Amygdala (tissue), 56 donors: ENCODE measurements at places on chromosomes 1 and 21.

- DNase-seq, result no peak
Measured at GRCh38 chr1:98924977-98925376, 79.7 kb downstream of the PLPPR5 start.

DNA sequence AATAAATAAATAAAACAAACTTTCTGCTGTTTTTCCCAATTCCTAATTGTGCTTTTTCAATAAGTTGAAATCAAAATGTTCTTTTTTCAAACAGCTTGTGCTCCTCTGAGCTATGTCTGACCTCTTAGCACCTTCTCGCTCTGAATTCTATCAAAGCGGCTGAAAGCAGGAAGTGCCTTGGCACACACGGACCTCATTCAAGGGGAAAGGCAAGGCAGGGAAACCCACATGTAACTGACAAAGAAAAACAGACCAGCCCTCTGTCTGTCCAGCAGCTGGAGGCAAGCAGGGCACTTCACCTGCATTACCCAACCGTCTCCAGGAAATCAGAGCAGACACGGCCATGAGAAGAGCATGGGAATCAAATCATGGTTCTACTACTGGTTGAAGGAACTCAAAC lies 56.7 kb downstream of the PLPP3 start:
- DNase-seq, result no peak

DNA sequence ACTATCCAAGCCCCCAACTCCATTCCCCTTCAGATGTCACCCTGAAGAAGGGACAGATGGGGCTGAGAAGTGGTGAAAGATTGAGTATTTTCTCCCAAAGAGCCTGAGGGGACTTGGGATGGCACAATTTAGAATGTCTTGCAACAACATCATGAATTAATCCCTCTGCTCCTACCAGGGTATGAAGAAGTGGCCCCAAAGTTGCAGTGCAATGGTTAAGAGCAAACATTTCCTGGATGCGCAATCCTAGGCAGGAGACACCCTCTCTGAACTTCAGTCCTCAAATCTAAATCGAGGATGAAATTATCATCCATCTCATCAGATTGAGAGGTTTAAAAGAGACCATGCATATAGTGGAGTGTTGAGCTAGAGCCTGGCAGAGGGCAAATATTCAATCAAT lies 28.6 kb upstream of the CITED4 start:
- DNase-seq, result no peak

- no peak for DNase-seq
Measured at GRCh38 chr1:17191990-17192242, 13.0 kb upstream of the PADI1 start.

- DNase-seq, result no peak
Measured at GRCh38 chr1:31723828-31724359, 20.1 kb upstream of the COL16A1 start.

DNA sequence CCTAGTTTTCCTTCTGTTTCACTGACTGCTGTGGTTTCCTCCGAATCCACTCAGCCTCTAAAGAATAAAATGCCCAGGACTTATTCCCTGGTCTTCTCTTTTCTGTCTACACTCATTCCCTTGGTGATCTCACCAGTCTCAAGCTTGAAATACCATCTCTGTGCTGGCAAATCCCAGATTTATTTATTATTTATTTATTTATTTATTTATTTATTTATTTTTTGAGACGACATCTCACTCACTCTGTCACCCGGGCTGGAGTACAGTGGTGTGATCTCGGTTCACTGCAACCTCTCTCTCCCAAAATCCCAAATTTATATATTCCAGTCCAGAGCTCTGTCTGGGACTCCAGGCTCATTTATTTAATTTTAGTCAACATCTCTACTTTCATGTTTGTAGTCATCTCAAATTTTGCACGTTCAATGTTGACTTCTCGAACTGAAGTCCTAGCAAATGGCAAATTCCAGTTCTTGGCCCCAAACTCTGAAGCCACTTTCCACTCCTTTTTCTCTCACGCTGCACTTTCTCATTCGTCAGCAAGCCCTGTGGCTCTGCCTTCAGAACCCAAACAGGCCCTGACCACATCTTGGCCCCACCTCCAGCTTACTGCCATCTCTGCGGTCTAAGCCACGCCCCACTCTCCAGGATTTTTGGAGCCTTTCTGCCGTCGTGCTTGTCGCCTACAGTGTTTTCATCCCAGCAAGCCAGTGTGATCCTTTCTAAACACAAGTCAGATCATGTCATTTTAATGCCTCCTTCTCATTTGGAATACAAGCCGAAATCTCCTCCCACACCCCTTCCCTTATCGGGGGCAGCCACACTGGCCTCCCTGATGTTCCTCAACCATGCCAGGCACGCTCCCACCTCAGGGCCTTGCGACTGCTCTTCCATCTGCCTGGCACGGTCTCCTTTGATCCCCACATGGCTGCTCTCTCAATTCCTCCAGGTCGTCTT lies 14.2 kb upstream of the TENT5B start:
- DNase-seq, result no peak

DNA sequence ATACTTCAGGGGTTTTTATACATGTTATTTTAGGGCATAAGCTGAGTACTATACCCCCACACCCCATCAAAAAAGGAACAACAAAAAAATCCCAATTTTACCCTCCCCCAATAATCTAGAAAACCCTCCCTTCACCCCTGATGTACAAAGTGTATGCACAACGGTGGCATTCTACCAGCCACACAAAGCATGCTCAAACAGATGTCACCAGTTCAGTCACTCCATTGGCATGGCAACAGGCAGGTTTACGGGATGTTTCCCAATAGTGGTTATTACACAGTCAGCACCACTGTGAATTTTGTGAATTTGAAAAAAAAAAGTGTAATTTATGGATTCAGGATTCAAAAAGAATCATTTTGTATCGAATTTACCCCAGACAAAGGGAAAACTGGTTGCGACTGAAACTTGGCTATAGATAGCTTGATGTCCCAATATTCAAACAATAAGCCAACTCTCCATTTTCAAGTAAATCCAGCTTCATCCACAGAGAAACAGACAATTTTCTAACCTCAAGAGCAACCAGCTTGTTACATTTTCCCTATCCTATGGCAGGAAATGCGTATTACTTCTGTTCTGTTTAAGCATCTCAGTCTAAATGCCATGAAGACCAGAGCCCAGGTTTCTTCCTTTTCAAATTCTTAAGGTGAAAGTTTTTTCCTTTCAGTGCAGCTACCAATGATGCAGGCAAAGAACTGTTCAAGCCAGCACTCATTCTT lies 34.0 kb upstream of the SLC45A3 start:
- no peak for DNase-seq

- DNase-seq, result no peak
Measured at GRCh38 chr1:245325922-245326795, 171.4 kb downstream of the KIF26B start.

- no peak for DNase-seq
Measured at GRCh38 chr1:202860744-202861419, 28.1 kb downstream of the RABIF start.

DNA sequence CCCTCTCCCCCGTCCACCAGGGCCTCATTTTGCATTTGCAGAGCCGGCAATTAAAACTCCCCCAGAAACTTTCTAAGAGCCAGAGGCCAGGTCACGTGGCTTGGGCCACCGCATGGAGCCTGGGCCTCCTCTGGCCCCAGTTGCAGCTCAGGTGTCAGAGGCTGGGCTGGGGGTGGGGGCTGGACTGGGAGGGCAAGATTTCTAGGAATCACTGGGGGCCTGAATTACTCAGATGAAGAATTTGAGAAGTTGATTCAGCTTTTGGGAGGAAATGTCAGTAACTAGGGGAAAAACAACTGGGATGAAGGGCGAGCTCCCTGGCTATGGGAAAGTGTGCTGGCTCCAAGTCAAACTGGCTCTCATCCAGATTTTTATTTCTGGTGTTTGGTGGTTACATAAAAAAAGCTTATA lies 151.0 kb downstream of the CDC7 start:
- DNase-seq, result no peak

DNA sequence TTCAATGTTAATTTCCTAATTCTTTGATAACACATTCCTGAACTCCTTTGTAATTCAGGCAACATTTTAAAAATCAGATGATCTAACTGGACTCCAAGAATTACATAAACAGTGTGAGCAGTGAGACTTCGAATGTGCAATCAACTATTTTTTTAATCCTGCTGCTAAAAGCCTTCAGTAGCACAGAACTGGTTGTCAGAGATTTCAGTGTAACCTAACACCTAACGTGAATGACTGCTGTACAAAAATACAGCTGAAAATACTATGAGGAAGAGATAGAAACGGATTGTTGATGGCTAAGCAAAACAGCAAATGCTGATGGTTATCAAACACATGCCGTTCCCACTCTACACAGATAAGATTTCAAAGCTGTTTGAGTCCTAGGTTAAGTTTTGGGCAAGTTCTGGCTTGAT lies 46.1 kb downstream of the APP start:
- no peak for DNase-seq

DNA sequence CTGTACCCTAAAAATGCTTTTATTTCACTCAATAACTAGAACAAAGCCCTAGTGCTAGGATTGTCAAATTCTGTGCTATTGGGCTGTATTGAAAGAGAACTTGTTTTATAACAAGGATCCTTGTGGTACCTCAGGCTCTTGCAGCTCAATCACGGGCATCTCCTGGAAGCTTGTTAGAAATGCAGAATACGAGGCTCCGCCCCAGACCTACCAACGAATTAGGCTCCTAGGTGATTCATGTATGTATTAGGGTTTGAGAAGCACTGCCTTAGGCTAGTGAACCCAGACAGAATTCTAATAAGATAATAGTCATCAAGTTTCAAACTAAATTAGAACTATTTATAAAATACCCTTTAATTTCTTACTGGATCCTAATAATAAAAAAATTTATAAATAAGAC lies 45.6 kb downstream of the ZZZ3 start:
- DNase-seq, result no peak

- no peak for DNase-seq
Measured at GRCh38 chr1:115012006-115012405, 17.6 kb upstream of the TSHB start.

GRCh38 chr1:116545359-116545705 lies 25.5 kb downstream of the CD58 start:
- no peak for DNase-seq

- no peak for DNase-seq
Measured at GRCh38 chr1:161914595-161914994, 109.1 kb downstream of the OLFML2B start.

- DNase-seq, result no peak
Measured at GRCh38 chr1:182713492-182713891, 29.1 kb upstream of the RGS8 start.

- DNase-seq, result no peak
Measured at GRCh38 chr1:247357781-247358211, 26.1 kb upstream of the ZNF496 start.

DNA sequence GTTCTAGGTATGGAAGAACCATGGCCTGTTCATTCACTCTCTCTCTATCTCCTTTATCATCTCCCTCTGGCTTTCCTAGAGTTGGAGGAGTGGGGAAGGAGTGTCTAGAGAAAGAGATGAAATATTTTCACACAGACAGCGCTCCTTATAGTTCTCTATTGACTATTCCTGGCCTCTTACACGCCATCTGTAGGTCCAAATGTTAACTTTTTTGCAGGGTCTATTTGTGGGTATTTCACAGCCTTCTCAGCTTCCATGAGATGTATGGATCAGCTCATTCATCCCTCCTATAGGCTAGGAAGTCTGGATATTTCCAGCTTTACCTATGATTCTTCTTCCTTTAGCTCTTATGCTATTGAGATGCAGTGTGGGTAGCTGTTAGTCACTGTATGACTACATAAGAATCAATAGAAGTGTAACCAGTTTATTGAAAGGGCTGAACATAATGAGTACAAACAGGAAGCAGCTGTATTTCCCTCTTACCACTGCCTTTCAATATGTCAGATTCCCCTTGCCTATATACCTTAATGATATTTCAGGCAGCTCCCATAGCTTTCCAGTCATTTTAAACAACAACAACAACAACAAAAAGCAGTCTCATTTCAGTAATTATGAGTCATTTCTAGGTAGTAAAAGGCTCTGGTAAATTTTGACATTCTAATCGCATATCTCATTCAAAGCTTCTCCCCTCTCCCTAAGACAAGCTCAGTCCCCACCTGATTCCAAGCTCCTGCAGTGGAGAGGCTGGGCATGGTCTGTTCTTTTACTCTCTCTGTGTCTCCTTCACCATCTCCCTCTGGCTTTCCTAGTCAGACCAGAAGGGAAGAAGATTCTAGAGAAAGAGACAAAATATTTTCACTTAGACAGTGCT lies 149.5 kb downstream of the TTLL7 start:
- no peak for DNase-seq
